ENCODE measurements at places on chromosomes 4 and X.

- DNase-seq = no peak
These were observed 20.9 kb upstream of the KLHL8 start for GRCh38 chr4:87241336-87241735.

DNA sequence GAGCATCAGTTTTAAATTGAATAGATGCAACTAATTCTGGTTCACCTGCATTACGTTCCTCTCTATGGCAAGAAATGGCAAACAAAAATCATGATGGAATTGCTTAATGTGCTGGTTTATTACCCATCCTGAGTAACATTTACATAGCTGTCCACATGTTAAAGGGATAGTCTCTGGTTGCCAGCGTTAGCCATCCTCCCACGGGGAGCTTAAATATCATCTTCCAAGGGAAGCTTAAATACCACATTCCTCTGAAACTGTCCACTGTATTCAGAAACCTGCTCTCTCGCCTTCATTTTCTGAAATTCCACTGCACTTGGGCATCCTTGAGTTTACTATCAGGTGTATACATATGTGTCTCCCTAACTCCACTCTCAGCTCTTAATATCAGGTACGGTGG lies 586.6 kb downstream of the TLL1 start:
- DNase-seq = no peak

DNA sequence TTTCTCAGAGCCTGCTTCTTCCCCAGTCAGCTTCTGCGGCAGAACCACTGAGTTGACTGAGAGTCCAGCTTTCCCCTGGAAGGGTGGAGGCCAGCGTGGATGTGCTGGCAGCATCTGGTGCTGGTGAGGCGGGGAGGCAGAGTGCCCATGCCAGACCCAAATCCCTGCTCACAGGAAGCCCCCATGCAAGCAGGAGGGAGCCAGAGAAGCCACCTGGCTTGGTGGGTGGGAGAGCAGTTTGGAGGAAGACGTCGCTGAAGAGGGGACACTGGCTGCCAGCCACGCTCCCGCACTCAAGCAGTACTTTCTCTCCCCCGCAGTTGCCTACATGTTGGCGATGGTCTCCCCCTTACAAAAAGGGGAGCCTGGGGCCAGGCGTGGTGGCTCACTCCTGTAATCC lies 6.0 kb downstream of the PDZD4 start:
- no peak for DNase-seq

DNA sequence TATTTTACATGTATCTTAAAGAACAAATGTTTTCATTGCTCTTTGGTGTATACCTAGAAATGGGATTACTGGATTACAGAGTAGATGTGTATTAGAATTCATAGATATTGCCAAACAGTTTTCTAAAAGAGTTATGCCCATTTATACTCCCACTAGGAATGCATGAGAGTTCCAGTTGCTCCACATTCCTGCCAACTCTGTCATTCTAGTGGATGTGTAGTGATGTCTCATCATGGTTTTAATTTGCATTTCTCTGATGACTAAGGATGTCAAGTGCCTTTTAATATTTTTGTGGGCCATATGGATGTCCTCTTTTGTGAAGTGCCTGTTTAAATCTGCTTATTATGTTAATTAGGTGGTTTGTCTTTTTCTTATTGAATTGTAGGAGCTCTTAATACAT lies 65.6 kb upstream of the BMP2K start:
- DNase-seq = no peak

DNA sequence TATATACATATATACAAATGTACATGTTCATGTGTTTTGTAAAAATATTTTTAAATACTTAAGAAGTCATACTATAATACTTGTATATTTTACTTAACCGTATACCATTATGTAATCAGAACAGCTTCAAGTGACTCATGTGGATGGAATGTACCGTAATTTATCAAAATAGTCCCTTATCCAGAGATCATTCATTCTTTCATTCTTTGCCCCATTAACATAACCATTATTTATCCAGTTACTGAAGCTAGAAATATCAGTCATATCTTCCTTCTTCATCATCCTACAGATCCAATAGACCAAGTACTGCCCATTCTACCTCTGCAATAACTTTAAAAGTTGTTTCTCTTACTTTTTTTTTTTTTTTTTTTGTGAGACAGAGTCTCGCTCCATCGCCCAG lies 164.2 kb downstream of the MAB21L2 start:
- no peak for DNase-seq

- no peak for DNase-seq
These were observed 449.8 kb downstream of the C4orf33 start for GRCh38 chr4:129545599-129546278.

- DNase-seq = no peak
These were observed 3.4 kb downstream of the NDP start for GRCh38 chrX:43969504-43970501.

- DNase-seq = no peak
These were observed 1989.0 kb downstream of the C4orf33 start for GRCh38 chr4:131084997-131085396.

DNA sequence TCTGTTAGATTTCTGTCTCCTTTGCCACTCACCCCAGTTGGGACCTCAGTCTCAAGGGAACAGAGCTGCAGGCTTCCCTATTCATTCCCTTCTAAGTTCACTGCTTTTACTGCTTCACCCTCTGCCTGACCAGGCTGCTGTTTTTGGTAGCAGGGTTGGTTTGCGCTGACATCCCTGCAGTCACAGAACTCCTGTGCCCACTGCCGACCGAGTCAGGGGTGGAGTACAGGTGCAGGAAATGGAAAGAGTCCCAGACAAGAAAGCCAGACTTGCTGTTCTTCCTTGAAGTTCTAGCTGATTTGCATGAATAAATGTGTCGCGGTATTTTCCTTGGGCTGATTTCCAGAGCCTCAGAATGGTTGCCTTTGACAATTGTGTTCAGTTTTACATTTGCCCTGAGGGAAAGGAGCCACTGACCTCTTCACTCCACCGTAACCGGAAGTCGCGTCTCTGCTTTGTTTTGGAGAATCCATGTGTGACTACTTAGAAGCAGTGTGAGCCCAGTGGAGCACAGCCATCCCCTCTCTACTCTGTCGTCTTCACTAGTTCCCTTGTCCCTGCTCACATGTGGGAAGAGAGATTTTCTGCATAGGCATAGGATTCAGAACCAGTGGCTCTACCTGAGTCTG lies 84.8 kb downstream of the TNIP2 start:
- DNase-seq = no peak

GRCh38 chrX:37786624-37787422 lies 7.0 kb downstream of the CYBB start:
- no peak for DNase-seq

GRCh38 chr4:140156529-140157171 lies 2.7 kb upstream of the MAML3 start:
- DNase-seq = no peak

DNA sequence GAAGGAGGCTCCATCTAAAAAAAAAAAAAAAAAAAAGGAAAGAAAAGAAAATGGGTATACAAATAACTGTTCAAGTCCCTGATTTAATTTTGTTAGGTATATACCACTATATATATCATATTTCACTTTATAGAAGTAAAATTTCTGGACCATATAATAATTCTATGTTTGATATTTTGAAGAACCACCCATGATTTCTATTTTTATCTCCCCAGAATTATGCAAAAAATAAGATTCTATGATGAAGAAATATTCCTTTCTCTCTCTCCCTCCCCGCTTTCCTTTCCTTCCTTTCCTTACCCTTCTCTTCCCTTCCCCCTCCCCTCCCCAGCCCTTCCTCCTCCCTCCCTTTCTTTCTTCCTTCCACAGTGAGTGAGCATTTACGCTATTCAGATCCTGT lies 337.5 kb upstream of the SPANXN4 start:
- no peak for DNase-seq

- no peak for DNase-seq
These were observed 46.3 kb upstream of the HUWE1 start for GRCh38 chrX:53732797-53733196.

DNA sequence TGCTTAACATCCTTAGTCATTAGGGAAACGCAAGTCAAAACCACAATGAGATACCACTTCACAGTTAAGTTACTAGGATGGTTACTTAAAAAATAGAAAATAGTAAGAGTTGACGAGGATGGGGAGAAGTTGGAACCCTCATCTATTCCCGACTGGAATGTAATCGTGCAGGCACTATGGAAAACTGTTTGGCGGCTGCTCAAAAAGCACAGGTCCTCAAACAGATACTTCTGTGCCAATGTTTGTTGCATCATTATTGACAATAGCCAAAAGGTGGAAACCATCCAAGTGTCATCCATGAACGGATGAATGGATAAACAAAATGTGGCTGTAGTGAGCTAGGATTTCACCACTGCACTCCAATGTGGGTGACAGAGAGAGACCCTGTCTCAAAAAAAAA lies 11.7 kb downstream of the CTAG1B start:
- no peak for DNase-seq

Data from cerebellar nuclear complex (tissue), 1 donor.